CMK (cell line): ENCODE measurements at places on chromosomes 16 and 17.

DNA sequence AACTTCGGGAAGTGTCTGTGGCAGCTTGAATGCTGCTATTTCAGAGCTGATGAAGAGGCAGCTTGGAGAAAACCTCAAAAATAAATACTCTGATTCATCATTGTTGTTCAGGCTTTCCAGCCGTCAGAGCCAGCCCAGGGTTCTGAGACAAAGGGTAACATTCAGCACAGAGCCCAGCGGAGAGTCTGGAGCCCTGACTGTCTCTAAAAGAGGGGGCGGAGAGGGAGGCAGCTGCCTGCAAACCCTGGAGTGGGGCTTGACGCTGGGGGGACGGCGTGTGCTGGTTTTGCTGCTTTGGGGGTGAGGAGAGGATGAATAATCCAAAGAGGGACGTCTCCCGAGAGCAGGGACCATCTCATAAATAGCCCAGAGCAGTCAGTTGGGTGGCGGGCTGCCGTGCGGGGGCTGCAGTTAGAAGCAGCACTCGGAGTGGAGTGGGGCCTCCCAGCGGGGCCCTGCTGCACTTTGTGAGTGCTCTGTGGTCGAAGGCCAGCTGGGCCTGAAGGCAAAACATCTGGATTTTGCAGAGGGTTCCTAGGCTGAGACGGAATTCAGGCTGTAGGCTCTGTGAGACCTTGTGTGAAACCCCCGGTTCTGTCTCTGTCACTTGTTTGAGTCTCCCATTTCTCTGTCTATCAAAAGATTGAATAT lies 237.8 kb downstream of the PRKCA start:
- DNase-seq = no peak

DNA sequence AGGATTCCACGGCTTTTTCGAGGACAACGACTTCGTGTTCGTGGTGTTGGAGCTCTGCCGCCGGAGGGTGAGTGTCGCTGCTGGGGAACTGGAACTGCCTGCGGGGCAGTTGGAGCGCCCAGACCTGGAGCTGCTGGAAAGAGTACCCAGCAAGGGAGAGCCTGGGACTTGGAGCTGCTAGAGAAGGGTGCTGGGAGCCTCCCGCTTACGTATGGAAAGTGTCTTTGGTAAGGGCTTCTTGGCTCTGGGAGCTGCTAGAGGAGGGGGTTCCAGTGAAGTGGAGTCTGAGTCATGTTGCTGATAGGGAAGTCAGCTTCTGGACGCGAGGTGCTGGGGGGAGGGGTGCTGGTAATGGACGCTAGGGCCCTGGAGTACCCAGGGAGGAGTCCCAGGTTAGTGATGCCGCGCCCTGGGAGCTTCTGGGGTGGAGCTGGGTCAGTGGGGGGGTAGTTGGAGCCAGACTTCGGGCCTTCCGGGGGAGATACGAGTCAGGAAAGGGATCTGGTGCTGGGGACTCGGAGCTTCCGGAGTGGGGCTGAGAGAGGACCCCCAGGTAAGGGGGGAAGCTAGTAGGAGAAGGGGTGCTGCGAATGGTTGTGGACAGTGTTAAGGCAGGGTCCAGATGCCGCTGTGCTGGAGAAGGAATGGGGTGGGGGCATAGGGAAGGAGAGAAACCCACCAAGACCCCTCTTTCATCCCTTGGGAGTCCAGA lies 741 bp downstream of the PLK1 start:
- DNase-seq = peak; percentile 68

- DNase-seq = no peak
Measured at GRCh38 chr16:19515757-19516156, 6.1 kb downstream of the GDE1 start.

GRCh38 chr17:42413464-42414040 lies 9.5 kb downstream of the CAVIN1 start:
- no peak for DNase-seq

DNA sequence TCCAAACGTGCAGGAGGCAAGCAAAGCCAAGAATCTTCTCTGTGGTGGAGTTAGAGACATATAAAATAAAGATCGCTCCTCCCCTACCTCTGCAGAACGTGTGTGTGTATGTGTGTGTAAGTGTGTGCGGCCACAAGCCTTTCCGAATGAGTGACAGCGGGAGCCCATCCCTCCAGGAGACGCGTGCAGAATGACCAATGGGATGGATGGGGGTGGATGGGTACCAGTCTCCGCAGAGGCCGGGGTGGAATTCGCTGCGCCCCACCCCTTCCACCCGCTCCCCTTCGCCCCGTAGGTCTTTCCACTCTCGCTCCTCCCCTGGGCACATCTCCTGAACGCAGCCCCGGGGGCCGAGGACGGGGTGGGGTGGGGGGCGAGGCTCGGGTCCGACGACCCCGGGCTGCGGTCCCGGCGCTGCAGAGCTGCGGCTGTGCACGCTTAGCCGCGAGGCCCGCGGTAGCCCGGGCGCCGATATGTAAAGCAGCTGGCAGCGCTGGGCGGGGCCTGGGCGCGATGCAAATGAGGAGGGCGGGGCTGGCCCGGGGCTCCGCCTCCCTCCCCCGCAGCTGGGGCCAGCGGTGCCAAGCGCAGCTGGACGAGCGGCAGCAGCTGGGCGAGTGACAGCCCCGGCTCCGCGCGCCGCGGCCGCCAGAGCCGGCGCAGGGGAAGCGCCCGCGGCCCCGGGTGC lies at the start of gene PRKCB:
Gene PRKCB, plus strand, starts transcription at position 594 of the 688 bp plus-strand sequence.
- DNase-seq = peak; percentile 70

DNA sequence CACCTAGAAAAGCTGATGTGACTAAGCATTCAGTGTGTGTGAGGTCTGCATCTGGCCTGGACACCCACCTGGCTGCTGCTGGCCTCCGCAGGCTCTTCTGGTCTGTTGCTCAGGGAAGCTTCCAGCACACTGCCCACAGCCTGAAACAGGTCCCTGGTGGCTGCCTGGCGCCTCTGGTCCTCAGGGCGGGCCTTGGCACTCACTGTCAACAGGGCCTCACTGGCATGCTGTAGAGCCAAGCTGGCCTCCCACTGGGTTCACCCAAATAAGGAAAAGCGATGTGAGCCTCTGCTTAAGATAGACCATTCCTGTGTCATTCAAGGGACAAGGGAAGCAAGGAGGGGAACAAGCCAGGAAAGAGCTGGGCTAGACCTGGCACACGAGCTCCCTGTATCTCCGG lies 70.6 kb upstream of the BCO1 start:
- no peak for DNase-seq

GRCh38 chr16:694863-695354 lies 4.7 kb upstream of the WDR24 start:
- no peak for DNase-seq

DNA sequence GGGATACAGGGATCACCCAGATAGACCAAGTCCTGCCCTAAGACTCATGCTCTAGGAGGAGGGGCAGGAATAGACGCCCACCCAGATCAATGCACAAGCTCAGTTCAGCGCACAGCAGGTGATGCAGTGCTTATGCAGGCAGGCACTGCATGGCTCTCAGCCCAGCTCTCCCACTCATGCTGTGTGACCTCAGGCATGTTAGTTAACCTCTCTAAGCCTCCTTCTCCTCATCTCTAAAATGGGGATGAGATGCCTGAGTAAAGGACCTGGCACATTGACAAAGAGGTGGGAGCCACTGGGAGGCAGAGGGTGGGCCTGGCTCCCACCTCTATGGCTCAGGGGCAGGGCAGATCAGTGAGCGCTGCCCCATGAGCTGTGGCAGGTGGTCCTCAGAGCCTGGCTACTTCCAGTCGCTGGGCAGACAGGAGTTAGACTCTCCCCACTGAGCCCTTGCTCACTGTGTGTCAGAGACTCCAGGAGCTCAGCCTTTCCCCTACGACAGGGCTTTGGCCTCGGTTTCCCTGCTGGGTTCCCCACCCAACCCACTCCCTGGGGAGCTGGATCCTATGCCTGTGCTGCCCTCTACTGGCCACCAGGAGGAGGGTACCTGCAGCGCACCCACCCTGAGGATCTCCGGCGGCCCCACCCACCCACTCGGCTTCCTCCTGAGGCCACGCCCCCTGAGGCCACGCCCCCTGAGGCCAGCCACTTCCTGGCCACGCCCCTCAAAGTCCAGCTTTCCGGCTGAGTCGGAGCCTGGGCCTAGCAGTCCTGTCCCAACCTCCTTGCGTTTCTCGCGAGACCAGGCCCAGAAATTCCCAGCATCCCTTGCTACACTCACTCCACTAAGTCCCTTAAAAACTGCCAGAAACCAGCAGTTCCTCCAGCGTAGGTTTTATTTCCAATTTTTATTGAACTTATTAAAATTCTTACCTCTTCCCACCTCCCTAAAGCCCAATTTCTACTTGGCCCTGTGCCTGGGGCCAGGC lies 196.1 kb downstream of the GSG1L start:
- peak; percentile 97 for DNase-seq

DNA sequence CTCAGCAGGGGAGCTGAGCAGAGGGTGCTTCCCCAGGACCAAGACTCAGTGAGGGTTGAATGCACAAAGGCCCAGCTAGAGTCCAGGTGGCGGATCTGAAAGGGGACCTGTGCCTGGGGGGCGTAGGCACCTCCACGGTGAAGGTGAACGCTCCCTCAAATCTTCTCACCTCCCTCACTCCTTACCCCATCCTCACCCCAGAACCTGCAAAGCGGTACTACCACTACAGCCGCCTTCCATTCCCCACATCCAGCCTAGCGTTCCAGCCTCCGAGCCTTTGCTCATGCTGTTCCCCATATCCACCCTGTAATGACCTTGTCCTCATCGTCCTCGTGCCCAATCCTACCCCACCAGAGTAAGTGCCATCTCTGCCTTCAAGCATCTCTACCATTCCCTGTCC lies 30.6 kb downstream of the TRPV3 start:
- no peak for DNase-seq

DNA sequence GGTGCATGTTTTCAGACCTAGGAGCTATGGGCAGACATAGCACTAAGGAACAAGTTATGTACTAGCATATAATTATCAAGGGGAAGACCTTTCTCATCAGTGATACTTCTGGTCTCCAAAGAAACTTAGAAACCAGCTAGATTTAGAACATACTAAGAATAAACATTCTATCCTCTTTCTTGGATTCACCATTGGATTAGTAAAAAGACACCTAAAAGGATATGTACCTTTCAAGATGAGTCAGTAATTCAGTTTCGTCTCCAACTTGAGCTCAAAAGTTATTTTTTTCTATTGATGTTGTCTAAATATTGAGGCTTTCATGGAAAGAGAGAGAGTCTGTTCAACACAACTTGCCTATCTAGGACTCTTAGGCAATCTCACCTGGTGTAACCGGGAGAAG lies 13.2 kb downstream of the ZNF821 start:
- no peak for DNase-seq

- no peak for DNase-seq
Measured at GRCh38 chr17:63523253-63523855, at the start of gene KCNH6. KCNH6 (plus strand) TSS chr17:63523358; CDS start chr17:63523414, 56 bp downstream.

GRCh38 chr17:7249214-7249613 lies 2.3 kb downstream of the CTDNEP1 start:
- no peak for DNase-seq

DNA sequence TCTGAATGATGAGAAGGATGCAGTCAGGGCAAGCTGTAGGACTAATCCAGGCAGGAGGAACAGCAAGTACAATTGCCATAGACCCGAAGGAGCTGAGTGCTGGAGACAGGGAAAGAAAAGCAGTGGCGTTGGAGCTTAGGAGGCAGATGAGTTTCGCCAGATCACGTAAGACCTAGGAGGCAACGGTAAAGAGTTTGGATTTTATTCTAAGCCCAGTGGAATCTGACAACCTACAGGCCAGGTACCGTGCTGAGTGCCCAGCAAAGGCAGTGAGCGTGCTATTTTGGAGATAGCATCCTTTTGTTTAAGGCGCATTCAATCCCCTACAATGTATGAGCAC lies 1.2 kb downstream of the USP43 start:
- no peak for DNase-seq

DNA sequence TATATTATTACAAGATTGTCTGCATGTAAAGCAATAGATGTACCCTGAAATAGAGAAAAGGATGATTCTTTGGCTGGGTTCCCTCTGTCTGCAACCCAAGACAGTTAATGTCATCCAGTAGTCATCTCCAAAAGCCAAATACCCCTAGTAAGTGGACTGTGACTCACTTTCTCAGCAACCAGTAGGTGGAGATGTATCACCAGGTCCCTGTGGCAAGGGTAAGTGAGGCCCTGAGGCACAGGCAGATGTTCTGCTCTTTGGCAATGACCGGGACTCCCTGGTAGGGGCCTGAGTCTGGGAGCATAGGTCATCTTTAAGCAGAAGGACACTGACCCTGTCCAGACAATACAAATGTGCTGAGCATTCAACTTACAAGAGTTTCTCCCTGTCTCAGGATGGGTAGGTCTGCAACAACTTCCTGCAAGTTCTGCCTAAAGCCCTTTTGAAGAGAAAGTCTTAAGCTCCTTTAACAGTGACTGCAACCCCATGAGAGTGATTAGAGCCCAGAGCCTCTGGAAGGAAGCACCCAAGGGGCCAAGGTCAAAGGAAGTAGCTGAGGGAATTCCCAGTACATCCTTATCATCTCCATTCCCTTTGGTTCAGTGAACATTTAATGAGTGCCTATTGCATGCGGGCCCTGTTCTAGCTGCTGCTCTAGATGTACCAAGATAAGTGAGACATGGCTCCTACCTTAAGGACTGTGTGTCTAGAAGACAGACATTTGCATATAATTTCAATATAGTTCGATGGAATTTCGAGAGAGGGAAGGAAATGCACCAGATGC lies 31.9 kb downstream of the PMP22 start:
- DNase-seq = no peak

GRCh38 chr17:78986048-78986648 lies 6.4 kb upstream of the LGALS3BP start:
- DNase-seq = peak; percentile 30

DNA sequence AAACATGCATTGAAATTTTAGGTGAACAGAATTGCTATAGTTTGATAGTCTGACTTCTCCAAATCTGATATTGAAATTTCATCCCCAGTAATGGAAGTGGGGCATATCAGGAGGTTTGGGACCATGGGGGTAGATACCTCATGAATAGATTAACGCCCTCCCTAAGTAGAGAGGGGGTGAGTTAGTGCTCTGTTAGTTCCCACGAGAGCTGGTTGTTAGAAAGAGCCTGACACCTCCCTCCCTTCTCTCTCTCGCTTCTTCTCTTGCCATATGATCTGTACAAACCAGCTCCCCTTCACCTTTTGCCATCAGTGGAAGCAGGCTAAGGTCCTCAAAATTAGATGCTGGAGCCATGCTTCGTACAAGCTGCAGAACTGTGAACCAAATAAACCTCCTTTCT lies 78.8 kb downstream of the BRIP1 start:
- no peak for DNase-seq

GRCh38 chr16:17160285-17160853 lies 310.4 kb downstream of the XYLT1 start:
- no peak for DNase-seq

DNA sequence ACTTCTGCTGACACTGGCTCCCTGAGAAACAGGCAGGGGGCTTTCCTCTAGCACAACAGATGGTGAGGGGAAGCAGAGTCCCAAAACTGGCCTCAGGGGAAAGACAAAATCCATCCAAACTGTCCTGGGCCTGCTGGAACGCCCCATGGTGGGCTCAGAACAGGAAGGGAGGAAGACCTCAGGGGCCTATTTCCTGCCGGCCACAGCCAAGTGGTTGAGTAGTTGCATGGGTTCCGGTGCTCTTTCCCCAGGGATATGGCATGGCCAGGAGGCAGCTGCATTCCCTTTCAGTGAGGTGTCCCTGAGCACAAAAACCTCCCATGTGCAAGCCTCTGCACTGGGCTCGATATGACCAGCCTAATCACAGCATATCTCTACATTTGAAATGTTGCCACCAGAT lies 303.0 kb upstream of the IRX5 start:
- no peak for DNase-seq
